SK-N-MC (cell line): ENCODE measurements at places on chromosomes 6 and 20.

- DNase-seq, result no peak
Measured at GRCh38 chr20:25695532-25696370, 902 bp downstream of the ZNF337 start.

- no peak for DNase-seq
Measured at GRCh38 chr20:62209850-62210495, 10.1 kb downstream of the HRH3 start.

DNA sequence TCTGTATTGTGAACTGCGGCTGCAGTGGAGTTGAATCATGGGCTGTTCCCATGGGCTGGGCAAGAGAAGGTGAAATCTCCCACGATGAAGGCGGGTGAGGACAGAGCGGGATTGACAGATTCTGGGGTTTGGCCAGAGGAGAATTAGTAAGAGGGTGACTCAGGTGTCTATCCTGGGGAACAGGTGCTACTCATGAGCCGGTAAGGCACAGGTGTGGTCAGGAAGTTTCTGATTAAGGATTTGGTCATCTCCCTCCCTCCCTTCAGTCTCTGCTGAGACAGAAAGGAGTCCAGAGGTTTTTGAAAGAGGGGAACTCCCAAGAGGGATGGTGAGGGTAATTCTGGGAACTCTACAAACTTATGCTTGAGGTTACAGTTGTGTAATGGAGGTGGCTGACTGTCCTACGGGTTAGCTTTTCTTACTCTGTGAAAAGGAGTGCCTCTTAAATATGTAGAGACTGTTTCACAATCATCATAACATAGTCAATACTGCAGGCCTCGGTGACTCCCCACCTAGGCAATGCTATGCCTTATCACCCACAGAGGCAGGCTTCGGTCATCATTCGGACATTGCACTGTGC lies 31.5 kb downstream of the SERPINB1 start:
- DNase-seq, result no peak

DNA sequence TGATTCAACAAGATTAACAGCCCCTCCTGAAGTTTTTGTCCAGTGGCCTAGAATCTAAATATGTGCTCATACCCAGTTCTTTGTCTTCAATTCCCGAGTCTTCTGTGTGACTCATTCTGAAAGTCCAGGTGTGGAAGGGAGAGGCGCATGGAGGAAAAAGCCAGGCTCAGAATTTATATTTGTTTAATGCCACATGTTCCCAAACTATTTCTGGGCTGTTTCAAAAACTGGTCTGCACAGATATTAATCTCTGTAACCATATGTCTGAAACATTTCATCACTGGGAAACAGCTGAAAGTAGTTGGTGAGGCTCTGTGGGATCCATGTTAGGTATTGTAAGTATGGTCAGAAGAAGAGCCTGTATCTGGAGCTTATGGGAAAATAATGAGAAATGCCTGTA lies 266.0 kb downstream of the PAX1 start:
- DNase-seq, result no peak

DNA sequence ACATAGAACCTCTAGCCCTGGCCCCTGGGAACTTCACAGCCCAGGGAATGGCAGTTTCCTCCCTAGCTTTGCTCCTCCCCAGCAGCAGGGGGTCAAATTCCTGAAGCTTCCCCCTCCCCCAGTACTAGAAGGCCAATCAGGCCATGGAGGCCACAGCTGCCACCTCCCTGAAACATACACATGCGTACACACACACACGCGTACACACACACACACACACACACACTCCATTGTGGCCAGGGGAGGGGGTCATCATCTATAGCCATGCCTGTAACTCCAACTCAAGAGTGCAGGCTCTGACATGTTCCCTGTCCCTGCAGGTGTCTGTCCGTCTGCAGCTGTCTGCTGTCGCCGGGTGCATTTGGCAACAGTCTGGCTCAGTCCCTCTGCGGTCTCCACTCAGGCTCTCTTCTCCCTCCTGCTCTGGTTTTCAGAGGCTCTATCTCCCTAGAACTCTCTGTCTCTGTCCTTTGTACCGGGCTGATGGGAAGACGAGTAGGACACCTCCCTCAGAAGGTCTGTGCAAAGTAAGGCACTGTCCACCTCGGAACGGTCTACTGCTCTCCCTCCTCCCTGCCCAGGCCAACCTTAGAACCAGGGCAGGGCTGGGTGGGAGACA lies 1.4 kb downstream of the LRFN2 start:
- DNase-seq, result no peak

GRCh38 chr6:11964729-11965335 lies 47.3 kb upstream of the HIVEP1 start:
- no peak for DNase-seq

GRCh38 chr6:75347898-75348610 lies 63.5 kb upstream of the TMEM30A start:
- DNase-seq, result no peak

GRCh38 chr20:32157611-32158010 lies 48.1 kb downstream of the TM9SF4 start:
- no peak for DNase-seq

GRCh38 chr20:32458061-32458836 lies 100.1 kb downstream of the ASXL1 start:
- DNase-seq, result no peak

DNA sequence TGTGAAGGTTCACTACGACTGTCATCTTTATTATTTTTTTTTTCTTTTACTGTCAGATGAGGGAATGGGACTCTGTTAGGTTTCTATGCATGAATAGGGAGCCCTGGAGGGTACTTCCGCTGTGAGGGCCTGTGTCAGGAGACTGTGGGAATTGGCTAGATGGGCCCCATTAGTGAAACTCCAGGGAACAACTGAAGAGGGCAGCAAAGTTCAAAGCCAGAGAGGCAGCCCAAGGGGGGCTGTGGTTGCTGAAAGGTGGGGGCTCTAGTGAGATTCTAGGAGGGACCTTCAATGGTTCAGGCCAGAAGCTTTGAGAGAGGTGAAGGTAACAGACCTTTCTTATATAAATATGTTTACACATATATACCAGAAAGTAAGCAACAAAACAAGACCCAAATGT lies 13.2 kb upstream of the EPB41L1 start:
- no peak for DNase-seq

DNA sequence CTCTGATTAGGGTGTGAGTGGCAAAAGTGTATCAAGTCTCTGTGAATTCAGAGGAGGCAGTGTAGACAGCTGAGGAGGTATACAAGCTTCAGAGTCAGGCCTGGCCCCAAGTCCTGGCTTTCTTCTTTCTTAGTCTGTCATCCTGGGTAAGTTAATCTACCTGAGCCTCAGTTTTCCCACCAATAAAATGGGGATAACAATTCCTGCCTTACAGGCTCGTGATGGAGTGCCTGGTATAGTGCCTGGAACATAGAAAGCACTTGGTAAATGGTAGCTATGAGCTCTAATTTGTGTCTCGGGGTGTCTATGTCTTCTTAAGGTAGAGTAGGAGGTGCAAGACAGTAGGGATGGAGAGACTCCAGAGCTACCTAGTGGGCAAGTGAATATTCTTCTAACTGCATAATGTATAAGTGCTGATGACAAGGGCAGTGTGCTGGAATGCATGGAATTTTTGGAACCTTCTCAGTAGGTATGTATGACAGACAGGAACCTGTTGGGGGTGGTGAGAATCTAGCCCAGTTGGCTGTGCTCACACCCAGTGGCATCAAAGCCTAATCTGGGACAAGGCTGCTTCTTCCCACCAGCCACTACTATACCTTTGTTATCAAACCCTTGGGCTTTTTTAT lies 4.0 kb upstream of the SCUBE3 start:
- no peak for DNase-seq

- no peak for DNase-seq
Measured at GRCh38 chr6:133630651-133631050, 258.3 kb upstream of the TCF21 start.

DNA sequence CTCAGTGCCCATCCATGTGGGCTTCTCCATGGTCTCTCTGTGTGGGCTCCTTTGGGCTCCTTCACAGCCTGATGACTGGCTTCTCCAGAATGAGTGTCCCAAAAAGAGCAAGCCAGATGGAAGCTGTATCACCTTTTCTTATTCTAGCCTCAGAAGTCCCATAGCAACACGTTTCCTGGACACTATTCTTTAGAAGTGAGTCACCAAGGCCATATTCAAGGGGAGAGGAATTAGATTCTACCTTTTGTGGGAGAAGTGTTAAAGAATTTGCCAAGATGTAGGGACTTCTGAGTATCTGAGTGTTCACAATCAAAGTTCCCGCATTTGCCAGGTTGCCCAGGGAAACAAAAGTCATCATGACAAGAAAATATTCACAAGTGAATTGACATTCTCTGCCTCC lies 20.7 kb upstream of the TBC1D22B start:
- no peak for DNase-seq

DNA sequence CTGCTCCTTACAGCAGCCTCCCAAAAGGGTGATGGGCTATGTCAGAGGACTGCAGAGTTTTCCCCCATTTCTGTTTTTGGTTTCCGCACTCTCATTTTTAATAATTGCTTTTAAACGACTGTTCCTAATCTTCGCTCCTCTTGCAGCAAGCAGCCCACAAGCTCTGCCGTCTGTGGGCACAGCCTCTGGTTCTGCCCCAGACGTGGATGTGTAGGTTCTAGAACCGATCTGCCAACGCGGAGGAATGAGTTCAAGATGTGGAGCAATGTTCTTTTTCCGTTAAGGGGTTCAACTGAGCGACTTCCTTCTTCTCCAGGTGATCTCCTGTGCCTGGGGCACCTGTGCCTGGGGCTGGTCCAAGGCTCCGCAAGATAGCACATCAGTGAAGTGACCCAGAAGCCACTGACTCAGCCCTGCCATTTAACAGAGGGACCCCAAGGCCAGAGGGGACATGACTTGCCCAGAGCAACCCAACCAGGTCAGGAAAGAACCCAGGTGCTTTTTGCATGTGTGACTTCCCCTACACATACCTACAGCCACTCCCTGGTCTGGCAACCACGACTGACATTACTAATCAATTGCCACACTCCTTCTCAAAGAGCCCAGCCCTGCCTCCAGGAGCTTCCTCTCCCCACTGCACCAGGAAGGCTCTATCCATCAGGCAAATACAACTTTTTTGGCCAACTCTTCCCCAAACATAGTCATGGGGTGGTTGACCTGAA lies 22.7 kb downstream of the PMEPA1 start:
- no peak for DNase-seq

DNA sequence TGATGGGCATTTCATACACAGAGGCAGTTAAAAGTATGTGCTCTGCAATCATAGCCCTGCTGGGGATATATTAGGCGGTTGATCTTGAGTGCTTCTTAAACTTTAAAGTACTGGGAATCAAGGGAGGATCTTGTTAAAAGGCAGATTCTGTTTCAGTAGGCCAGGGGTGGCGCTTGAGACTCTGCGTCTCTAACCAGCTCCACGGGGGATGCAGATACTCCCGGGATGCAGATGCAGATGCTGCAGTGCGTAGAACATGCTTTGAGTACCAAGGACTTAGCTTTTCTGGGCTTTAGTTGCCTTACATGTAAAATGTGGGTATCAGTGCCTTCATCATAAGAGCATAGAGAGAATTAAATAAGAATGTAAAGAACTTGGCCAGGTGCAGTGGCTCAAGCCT lies 44.4 kb upstream of the ENPP5 start:
- no peak for DNase-seq

- DNase-seq, result no peak
Measured at GRCh38 chr20:60240415-60240814, 282.2 kb downstream of the CDH26 start.

- no peak for DNase-seq
Measured at GRCh38 chr20:3473944-3474343, 3.1 kb downstream of the ATRN start.

DNA sequence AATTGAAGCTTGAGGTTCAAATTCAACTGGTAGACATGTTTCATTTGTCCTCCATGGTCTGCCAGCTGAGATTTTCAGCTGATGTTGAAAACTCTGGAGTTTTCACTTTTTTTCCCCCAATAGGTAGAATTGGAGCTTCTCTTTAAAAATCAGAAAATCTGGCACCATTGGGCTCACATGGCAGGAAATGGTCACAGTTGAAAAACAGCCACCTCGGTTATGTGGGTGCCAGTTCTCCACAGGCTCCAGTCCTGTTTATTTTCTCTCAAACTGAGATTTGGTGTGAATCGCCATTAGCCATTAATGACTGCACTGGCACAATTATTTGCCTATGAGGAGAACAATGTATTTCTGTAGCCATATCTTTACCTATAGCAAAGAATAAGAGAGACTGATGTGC lies 171.4 kb upstream of the TFAP2D start:
- DNase-seq, result no peak

GRCh38 chr6:150145830-150146229 lies 3.0 kb downstream of the PPP1R14C start:
- DNase-seq, result no peak

DNA sequence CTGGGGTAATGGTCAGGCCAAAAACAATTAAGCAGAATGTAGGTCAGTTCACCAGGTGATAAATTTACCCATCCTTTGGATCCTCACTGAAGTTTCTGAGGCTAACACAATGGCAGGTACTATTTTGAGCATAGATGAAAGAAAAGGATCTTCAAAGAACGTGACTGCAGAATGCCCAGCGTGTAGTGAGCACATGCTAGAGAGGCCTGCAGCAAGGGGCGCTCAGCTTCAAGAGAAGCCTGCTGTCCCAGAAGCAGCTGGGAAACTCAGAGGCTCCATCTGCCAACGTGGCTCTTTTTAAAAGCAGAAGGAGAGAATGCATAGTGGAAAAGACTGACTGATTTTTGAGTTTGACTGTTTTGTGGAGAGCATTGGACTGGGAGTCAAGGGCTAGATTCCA lies 57.4 kb downstream of the CD83 start:
- no peak for DNase-seq

DNA sequence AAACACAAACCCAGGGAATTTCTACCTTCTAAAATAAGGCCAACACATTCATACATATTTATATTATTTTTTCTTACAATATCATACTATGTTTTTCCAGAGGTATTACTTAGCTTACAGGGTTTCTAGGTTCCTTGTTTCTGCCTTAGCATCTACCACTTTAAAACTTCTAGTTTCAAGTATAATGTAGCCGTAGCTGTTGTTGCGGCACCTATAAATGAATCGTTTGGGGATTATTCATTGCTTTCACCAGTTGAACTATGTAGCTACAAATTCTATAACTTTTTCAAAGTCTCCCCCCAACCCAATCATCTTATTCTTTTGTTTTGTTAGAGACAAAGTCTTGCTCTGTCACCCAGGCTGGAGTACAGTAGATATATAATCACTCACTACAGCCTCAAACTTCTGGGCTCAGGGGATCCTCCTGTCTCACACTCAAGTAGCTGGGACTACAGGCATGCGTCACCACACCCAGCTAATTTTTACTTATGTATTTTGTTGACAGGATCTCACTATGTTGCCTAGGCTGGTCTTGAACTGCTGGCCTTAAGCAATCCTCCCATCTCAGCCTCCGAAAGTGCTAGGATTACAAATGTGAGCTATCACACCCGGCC lies 43.9 kb downstream of the TNFAIP3 start:
- no peak for DNase-seq
